Activated B cell treated with CpG ODN at 0.5 μM for 24 hours (primary cell): ENCODE measurements at places on chromosomes 7 and 10.

DNA sequence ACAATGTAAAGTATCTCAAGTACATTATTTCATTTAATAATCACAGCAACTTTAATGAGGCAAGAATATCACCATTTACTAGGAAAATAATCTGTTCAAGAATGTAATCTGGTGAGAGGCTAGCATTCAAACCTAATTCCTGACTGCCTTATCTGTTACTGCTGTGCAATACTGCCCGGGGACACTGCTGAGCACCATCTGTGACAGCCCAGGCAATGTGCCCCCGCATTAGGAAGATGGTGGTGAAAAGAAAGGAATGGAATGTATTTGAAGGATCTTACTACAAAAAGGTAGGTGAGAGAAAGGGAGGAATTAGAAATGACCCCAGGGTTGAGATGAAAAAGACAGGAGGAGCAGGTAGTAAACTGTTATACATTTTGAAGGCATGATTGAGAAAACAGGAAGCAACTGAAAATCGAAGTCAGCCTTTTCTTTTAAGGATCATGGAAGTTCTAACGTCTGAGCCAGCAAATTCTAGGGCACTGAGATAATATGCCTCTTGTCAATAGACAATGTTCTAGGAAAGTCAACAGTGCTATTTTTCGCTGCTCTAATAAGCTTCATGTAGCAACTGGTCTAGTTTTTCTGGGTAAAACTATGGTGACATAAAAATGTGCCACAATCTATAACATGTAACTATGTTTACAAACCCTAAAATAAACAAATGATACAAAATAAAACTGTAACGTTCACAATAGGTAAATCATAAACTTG is 90.4 kb downstream of the ETV1 start:
- no peak for DNase-seq

DNA sequence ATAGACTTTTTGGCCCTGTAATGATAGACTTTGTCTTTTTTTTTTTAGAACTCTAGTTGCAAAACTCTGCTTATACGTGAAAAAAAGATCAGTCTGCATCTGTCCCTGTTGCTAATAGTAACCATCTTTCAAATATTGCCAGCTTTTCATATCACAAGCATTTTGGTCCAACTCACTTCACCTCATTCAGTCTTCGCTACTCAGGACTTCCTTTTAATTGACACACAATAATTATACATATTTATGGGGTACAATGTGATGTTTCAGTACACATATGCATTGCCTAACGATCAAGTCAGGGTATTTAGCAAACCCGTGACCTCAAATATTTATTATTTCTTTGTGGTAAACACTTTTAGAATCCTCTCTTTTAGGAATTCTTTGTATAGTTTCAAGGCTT is 867.0 kb upstream of the C7orf33 start:
- no peak for DNase-seq

- DNase-seq, result no peak
Measured at GRCh38 chr10:120423431-120424197, 33.4 kb upstream of the PLPP4 start.

- no peak for DNase-seq
Measured at GRCh38 chr10:133030781-133031180, 56.9 kb upstream of the ADGRA1 start.

DNA sequence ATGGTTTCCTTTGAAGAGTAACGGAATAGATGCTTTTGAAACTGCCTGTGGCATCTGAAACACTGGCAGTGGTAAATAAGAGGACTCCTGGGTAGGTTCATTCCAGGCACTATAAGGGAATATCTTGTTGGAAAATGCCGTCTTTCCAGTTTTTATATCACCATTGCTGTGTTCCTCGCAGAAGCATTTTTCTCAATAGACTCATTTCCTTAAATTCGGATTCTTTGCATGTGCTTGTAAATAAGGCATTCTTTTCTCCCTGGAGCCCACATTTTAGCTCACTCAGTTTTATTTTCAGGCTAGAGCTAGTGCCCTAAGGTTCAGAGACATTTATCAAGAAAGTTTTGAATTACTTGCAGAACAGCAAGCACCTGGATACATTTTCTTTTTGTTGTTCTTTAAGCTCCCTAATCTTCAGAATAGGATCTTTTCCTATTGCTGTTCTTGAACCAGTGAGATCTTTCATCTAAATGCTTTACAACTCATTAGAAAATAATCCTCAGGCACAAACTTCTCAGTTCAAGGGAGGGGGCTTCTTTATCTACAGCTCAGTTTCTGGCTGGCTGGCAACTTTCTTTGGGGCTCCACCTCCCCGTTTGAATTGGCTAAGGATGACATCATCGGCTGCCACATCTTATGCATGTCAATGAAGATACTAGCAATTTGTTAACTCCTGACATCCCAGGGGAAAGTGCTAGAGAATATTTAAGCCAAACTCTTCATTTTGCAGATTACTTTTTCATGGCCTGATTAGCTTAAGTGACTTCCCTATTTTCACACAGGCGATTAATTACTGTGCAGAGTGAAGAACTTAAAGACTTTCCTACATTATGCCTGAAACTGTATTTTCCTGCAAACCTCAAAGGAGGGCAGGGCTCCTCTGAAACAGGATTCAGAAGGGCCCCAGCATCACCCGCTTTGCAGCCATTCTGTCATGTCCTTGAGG is 133.7 kb upstream of the RSU1 start:
- DNase-seq, result no peak

- DNase-seq, result no peak
Measured at GRCh38 chr7:108270385-108271015, 140.3 kb upstream of the LAMB4 start.

GRCh38 chr7:13801669-13802068 is 187.8 kb downstream of the ETV1 start:
- no peak for DNase-seq

DNA sequence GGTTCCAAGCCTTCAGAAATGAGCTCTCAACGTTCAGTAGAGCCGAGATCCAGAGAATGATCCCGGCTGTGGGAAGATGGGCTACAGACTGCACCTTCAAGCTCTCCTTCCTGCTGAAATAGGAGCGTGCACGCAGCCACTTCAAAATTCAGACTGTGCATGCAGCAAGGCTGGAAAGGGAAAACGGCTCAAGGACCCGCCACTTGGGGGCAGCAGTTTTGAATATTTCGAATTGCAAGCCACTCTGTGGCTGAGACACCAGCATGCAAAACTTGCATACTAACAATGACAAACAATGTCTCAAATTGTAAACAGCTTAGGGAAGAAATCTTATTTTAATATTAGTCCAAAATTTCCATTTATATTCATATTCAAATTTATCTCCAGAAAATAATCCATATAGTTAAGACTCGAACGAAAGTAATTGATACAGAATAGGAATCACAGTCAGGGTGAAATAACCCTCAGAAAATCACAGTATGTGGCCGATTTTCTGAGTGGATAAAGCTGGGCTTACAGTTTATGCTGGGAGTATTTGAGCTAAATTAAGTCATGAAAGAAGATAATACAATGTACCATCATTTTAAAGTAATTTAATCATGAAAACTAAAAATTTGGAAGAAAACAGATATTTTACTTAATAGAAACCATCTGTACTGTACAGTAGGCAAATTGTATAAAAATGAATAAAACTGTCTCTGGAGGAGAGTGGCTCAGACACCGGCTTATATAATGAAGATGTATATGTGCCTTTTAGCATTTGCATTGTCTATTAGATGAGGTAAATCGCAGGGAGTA is 137.9 kb upstream of the MKI67 start:
- no peak for DNase-seq

GRCh38 chr7:44066494-44067063 is 1.2 kb upstream of the PGAM2 start:
- DNase-seq, result no peak
